ENCODE measurements at places on chromosomes 1 and 21. TPM values are rescaled to one million over a fixed set of nuclear protein-coding genes. Genes with fewer than 3 reads are reported as not detected.

CLCA4 gene
- 0.40 TPM for total RNA-seq

BNIPL gene
- 0.40 TPM for total RNA-seq

CYP4A22 gene
- not detected for total RNA-seq

C1orf185 gene
- not detected for total RNA-seq

NECTIN4 gene
- not detected for total RNA-seq

IGSF9 gene
- not detected for total RNA-seq

SPRR5 gene
- not detected for total RNA-seq

TNFSF4 gene
- 1.2 TPM for total RNA-seq

TMEM54 gene
- total RNA-seq, result 20.3 TPM

LAD1 gene
- total RNA-seq, result not detected

LCE1F gene
- total RNA-seq, result not detected

DCST1 gene
- total RNA-seq, result not detected

SPATA45 gene
- total RNA-seq, result 0.53 TPM

DNAJB4 gene
- total RNA-seq, result 72.1 TPM

CELA3B gene
- total RNA-seq, result not detected

S100B gene
- 0.12 TPM for total RNA-seq

BLACAT1 gene
- total RNA-seq, result not detected

OR2W3 gene
- not detected for total RNA-seq

C1orf105 gene
- not detected for total RNA-seq

RAB25 gene
- total RNA-seq, result not detected

FCRL5 gene
- total RNA-seq, result not detected

KRTAP12-2 gene
- total RNA-seq, result not detected

ITGB2 gene
- total RNA-seq, result 0.06 TPM

C1orf87 gene
- total RNA-seq, result not detected

SPATA6 gene
- 8.0 TPM for total RNA-seq

HPCA gene
- total RNA-seq, result not detected

GJA4 gene
- total RNA-seq, result 1.6 TPM

SLC19A2 gene
- 9.4 TPM for total RNA-seq

OLIG2 gene
- not detected for total RNA-seq

RCAN3 gene
- total RNA-seq, result 0.50 TPM

F5 gene
- total RNA-seq, result under 0.01 TPM

TRAF3IP3 gene
- total RNA-seq, result not detected

ANGPTL1 gene
- 16.4 TPM for total RNA-seq

UBE2U gene
- not detected for total RNA-seq

TAS1R1 gene
- total RNA-seq, result 0.44 TPM

IL22RA1 gene
- 0.25 TPM for total RNA-seq

KRTAP13-2 gene
- not detected for total RNA-seq

C1orf122 gene
- 26.7 TPM for total RNA-seq

GNG4 gene
- not detected for total RNA-seq

GBP7 gene
- not detected for total RNA-seq

SLAMF7 gene
- not detected for total RNA-seq

F13B gene
- total RNA-seq, result not detected

NIBAN1 gene
- total RNA-seq, result 33.3 TPM

PTGFR gene
- 37.7 TPM for total RNA-seq

CNKSR1 gene
- total RNA-seq, result 0.26 TPM

PTGER3 gene
- total RNA-seq, result 0.13 TPM

VSIG8 gene
- under 0.01 TPM for total RNA-seq

AGRN gene
- 24.4 TPM for total RNA-seq

C8B gene
- not detected for total RNA-seq

ETV3L gene
- not detected for total RNA-seq

RHOU gene
- 0.87 TPM for total RNA-seq
